ENCODE measurements at places on chromosomes 11 and 22.

GRCh38 chr11:47215366-47215910, 664 bp downstream of the DDB2 start:
- DNase-seq, result no peak

- no peak for DNase-seq
These were observed 31.4 kb downstream of the PPM1F start for GRCh38 chr22:21921184-21921721.

DNA sequence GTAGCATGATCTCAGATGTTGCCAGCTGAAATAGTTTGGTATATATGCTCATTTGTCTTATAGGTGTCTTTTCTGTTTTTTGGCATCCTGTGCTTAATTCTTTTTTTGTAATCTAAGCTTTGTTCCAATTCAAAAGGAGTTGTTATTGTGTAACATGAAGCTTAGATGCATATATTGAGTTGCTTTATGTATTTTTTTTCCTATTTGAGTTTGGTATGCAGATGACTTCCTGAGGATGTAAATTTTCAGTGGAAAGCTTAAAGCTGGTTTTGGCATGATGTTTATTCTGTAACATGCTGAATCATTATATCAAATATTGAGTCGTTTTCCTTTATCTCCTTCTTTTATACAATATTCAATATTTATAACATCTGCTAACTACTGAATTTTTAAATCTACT, 69.4 kb downstream of the DDX10 start:
- no peak for DNase-seq

DNA sequence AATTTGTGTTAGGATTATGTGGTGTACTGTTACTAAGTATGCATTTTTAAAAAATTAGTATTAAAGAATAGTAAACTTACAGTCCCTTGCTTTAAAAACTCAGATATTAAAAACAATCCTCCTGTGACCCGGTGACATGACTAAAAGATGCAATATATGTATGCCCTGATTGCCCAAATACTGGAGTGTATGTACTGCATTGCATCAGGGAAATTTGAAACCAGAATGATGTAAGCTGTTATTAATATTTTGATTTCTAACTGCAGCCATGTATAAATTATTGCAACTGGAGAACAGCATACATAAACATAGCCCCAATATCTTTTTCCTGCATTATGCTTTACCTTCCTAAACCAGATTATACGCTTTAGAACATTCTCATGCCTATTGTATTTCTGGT, 3.7 kb upstream of the HSPA8 start:
- DNase-seq, result no peak

GRCh38 chr22:50004918-50005317, 7.6 kb downstream of the IL17REL start:
- DNase-seq, result no peak

DNA sequence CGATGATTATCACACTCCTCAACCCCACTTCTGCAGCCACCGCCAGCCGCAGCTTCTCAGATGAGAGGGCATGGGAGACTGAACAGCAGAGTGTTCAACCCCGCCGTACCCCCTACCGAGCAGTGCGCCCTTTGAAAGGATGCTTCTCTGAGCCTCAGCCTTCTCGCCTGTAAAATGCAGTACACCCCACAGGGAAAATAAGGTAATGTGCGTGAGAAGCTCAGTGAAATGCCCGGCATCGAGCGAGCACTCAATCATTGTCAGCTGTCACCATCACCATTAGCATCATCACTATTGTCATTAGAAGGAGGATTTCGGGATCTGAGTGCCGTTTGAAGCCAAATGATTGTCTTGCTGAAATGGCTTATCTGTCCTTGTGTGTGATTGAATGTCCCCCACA, 13.6 kb downstream of the TRIM29 start:
- DNase-seq, result no peak

- DNase-seq, result no peak
These were observed 3.7 kb upstream of the ELFN2 start for GRCh38 chr22:37430941-37431340.

Measured in femur (tissue), 1 donor.